ENCODE measurements at places on chromosomes 2 and 18. TPM values are rescaled to one million over a fixed set of nuclear protein-coding genes. Genes with fewer than 3 reads are reported as not detected.

Gene ID2
- total RNA-seq = 116 TPM

Gene CAVIN2
- total RNA-seq = 13.1 TPM

Gene CREG2
- 10.0 TPM for total RNA-seq

Gene LHCGR
- total RNA-seq = not detected

Gene CHRNA1
- not detected for total RNA-seq

Gene COX5B
- total RNA-seq = 314 TPM

Gene CDK15
- not detected for total RNA-seq

All from A549 treated with RU486 at 1 μM for 4 hours (cell line).